Germinal center (tissue), 1 donor: ENCODE measurements at places on chromosomes 6 and 20.

- DNase-seq, result no peak
Measured at GRCh38 chr20:11728937-11729336, 188.8 kb upstream of the BTBD3 start.

GRCh38 chr20:40663991-40664880, 24.8 kb downstream of the MAFB start:
- no peak for DNase-seq

DNA sequence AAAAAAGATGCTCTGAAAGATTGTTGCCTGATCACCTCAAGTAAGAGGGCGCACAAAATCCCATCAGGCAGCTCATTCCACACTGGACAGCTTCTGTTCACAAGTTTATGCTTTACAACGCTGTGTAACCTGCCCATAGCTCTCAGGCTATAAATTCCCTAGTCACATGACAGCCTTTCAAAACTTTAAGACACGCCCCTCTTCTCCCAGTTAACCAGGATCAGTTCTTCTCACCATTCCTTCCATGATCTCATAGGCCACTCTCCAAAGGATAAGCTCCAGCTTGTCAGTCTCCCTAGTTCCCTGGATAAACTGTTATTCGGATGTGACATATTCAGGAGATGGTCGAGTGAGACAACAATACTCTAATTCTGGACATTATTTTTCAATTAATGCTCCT, 15.0 kb downstream of the ADNP start:
- DNase-seq, result no peak

GRCh38 chr20:34089655-34090345, 22.2 kb downstream of the EIF2S2 start:
- no peak for DNase-seq

- peak; percentile 18 for DNase-seq
Measured at GRCh38 chr20:9397928-9398327, 116.5 kb upstream of the LAMP5 start.

- DNase-seq, result no peak
Measured at GRCh38 chr20:38193586-38194105, 28.6 kb upstream of the TGM2 start.

DNA sequence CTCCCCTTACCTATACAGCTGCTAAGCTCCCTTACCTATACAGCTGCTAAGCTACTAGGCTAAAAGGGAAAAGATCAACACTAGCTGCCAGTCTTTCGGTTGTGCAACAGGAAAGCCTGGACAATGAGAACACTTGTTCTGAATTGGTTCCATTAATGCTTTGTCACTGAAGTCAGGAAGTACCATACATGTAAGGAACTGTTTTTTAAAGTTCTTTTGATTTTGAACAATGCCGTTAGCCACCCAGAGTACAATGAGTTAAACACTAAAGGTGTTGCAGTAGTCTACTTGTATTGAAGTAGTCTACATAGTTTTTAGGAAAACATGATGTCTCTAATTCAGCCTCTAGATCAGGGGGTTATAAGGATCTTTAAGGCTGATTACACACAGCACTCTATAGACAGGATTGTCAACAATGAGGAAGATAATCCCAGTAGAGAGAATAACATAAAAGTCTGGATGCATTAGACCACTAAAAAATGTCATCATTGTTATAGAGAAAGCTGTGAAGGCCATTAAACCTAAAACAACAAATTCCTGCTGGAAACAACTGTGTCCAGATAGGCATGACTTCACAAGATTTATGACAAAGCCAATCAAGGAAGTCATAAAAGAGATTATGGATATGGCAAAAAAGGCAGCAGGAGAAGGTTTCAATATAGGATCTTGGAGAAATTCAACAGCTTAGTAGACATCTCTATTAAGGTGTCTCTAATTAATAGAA, 306.3 kb downstream of the PHF3 start:
- no peak for DNase-seq

GRCh38 chr20:24685736-24686135, 216.3 kb downstream of the SYNDIG1 start:
- no peak for DNase-seq

DNA sequence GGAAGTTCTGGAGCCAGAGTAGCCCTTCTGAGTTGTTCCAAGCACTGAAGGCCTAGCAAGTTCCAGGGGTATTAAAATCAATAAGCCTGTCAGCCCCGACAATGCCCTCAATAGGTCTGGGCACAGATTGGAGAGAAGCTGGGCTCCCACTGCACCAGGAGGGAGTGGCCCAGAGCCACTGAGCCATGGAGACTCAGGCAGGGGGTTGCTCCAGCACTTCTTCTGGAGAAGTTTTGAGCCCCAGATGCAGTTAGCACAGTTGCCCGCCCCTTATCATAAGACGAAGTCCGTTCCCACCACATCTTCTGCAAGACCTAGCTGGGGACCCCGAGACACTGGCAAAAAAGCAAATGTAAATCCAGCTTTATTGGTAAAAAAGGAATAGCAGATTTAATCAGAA, 13.0 kb downstream of the DEFB132 start:
- DNase-seq, result no peak

DNA sequence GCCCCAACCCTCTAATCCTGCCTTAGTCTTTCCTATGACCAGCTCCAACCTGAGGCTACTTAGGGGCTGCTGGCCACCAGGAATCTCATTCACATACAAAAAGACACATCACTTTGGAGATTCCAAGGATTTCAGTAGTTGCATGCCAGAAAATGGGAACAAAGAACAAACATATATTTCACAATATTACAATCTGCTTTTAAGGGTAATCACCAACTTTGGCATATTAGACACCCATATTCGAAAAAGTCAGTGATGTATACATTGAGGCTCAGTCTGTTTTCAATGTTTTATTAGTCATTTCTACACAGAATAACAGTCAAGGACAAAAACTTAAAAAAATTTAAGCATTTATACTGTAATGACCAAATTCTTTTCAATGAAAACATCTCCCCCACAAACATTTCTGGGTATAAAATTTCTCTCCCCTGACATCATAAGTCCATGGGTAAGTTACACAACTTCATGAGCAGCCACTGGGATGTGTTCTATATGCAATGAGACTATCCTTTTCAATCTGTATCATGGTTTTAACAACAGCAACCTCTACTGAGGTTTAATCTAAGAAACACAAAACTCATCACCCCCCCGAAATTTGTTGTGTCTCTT, 103.5 kb downstream of the MAP7 start:
- DNase-seq, result no peak

DNA sequence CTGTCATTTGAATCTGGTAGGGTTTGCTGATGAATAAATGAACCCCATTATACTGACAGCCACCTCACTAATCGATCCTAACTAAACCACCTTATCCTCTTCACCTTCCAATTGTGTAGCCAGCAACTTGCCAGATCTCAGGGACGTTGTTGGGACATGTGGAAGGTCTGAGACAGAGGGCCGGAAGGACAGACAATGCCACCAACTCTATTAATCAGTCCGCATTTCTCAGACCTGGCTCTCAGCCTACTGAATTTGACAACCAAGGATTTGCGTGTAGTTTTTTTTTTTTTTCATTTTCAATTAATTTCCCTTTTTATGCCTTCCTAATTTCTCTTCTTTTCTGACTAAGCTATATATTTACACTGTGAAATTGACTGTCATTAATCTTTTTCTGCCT, 122.5 kb downstream of the CARMIL1 start:
- no peak for DNase-seq

GRCh38 chr6:16989382-16989781, 112.5 kb upstream of the STMND1 start:
- no peak for DNase-seq
